ENCODE measurements at places on chromosomes 2 and 18.

- DNase-seq = no peak
These were observed 86.6 kb downstream of the POLR1A start for GRCh38 chr2:86019121-86019520.

DNA sequence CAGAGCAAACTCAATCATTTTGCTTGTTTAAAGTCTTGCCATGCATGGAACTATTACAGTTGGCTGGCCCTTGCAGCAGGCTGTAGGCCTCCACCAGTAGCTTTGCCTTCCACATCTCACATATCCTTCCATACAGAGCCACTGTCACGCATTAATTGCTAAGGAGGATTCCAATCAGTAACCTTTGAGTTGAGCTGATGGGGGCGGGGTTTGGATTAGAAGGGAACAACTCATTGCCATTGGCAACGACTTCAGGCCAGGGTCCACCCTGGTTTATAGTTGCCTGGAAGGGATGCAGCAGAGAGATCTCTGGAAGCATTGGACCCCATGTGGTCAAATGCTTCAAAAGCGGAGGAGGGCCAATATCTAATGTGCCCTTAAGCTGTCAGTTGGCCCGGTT, 63.3 kb upstream of the TTC39C start:
- DNase-seq = no peak

- no peak for DNase-seq
These were observed 18.0 kb downstream of the SFXN5 start for GRCh38 chr2:73053316-73054114.

DNA sequence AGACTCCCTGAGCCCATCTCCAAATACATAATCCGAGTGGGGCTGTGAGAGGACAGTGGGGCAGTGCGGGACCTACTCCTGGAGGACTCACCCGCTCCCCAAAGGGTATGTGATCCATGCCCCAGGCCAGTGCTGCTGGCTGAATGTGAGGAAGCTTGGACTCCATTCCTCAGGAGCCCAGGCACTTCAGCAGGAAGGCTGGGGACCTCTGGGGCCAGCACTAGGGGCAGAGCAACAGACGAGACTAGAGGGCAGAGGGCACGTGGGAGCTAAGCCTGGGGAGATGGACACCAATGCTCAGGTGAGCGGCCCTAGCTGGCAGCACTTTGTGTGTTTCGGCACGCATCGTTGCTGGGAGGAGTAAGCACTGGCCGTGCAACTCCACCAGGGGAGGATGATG, 84.9 kb downstream of the MALT1 start:
- DNase-seq = no peak

GRCh38 chr2:105294844-105295481, 34.6 kb downstream of the TGFBRAP1 start:
- no peak for DNase-seq

All from effector memory CD8-positive, alpha-beta T cell (primary cell).